ENCODE measurements at places on chromosomes 1 and 21. TPM values are rescaled to one million over a fixed set of nuclear protein-coding genes. Genes with fewer than 3 reads are reported as not detected.

Gene FCER1A
- total RNA-seq, result 0.52 TPM

Gene CELA3A
- total RNA-seq, result not detected

Gene CCDC27
- not detected for total RNA-seq

Gene ZNF683
- not detected for total RNA-seq

Gene JAK1
- total RNA-seq, result 59.5 TPM

Gene EDN2
- total RNA-seq, result not detected

Gene FAAH
- total RNA-seq, result 13.6 TPM

Gene FLG2
- total RNA-seq, result not detected

Gene ZBTB8B
- total RNA-seq, result under 0.01 TPM

Gene OPN3
- total RNA-seq, result 9.9 TPM

Gene CELA3B
- not detected for total RNA-seq

Gene FHAD1
- total RNA-seq, result 2.1 TPM

Gene FCN3
- not detected for total RNA-seq

Data from skeletal muscle tissue (tissue), 5 donors.